Stimulated activated CD8-positive, alpha-beta memory T cell treated with anti-CD3 and anti-CD28 coated beads, Interleukin-2, amount 100 ng/mL, for 1 hour (primary cell): ENCODE measurements at places on chromosomes 12 and 14.

DNA sequence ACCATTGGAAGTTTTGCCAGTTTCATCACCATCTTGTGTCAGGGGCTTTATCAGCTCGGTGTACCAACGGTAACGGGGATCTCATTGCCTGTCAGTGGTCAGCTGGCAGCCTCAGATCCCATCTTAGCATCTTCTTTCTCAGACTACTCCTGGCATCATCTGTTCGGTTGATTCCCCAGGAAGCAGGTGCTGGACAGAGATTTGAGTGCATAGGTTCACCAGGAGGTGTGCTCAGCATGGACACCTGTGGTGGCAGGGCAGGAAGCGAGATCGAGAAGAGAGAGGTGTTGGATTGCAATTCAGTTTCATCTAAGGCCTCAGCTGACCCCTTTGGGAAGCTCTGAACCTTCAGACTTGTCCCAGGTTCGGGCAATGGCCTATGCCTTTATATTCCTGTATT is 76.0 kb downstream of the C12orf75 start:
- no peak for DNase-seq

DNA sequence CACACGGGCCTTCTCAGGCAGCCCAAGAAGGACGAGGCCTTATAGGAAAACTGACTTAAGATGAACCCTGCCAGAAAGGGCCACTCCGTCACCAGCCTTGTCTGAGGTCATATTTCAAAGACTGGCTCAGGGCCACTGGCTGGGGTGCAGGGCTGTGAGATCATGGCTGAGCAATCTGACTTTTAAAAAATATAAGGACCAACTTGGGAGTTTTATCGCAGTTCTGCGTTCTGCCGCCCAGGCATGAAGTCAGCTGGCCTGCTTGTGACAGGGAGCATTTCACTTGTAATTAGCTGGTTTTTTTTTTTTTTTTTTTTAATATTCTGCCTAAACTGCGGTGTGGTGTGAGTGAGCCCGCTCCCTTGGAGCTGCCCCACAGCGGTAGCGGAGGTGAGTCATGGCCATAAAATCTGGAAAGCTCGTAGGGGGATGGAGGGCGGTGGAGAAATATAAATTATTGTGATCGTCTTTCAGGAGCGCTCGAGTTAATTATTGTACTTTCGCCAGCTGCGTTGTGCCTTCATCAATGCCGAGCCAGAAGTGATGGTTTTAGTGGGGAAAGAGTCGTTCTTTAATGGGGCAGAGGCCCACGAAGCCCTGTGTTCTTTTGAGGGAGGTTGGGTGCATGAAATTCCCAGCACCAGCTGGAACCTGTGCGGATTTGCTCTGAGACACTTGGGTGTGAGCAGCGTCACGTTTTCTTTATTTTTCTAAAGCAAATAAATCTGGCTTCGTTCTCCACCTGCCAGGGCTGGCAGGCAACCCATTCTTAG is 231.9 kb downstream of the C12orf75 start:
- no peak for DNase-seq

DNA sequence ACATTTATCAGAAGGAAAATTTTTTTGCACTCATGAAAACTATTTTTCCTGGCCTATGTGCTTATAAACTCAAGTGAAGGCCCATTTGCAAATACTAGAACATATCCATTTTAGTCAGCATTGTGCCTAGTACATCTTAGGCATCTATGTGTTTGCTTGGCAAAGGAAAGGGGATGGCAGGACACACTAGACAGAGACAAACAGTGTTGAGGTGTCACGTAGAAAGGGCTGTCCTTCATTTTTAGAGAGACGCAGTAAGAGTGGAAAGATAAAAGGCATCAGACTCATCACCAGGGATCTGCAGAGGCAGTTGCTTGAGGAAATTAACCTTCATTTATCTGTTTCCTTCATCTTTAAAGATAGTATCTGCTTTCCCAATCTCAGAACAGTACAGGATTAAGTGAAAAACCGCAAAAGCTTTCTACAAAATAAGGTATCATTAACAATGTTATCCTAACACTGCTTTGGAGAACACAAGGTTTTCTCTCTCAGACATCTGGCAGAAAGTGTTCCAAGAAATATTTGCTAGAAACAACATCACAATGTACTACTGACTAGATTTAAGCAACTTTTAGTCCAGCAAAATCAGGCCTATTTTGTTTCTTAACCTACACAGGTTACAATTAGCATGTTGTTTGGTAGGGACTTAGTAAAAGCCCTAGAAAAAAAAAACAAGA is 2.0 kb downstream of the YBX3 start:
- no peak for DNase-seq

- no peak for DNase-seq
Observed at GRCh38 chr12:14058717-14059116, 77.3 kb upstream of the GRIN2B start.

DNA sequence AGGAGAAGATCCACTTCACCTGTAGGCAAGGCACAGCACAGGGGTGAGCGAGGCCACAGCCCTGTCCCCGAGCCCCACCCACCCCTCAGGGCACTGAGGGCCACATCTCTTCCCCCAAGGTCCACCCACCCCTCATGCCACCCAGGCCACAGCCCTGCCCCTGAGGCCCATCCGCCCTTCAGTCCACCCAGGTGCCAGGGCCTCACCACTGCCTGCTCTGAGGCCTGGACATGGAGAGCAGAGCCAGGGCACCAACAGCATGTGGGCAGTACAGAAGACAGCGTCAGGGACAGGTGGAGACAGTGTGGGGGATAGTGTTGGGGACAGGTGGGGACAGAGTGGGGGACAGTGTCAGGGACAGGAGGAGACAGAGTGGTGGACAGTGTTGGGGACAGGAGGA is 138.3 kb downstream of the TMEM121 start:
- DNase-seq = no peak

DNA sequence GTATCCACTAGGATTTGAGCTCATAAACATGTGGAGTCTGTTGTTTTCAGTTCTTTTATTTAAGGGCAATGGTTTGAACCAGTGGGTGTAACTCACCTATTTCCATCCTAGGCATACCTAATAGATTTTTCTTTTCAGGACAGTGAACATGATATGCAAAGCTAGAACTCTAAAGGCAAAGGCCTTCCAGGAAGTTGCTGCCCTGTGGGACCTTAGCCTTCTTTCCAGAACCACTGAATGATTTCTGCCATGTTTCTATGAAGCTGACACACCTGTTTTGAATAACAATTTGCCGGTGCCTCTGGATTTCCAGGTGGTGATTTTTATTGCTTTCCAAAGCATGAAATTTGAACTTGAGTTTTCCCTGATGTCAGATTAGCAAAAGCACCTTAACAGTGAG is 372.9 kb upstream of the FAR2 start:
- no peak for DNase-seq

- DNase-seq = no peak
Observed at GRCh38 chr14:82223276-82223675, 689.6 kb upstream of the SEL1L start.

DNA sequence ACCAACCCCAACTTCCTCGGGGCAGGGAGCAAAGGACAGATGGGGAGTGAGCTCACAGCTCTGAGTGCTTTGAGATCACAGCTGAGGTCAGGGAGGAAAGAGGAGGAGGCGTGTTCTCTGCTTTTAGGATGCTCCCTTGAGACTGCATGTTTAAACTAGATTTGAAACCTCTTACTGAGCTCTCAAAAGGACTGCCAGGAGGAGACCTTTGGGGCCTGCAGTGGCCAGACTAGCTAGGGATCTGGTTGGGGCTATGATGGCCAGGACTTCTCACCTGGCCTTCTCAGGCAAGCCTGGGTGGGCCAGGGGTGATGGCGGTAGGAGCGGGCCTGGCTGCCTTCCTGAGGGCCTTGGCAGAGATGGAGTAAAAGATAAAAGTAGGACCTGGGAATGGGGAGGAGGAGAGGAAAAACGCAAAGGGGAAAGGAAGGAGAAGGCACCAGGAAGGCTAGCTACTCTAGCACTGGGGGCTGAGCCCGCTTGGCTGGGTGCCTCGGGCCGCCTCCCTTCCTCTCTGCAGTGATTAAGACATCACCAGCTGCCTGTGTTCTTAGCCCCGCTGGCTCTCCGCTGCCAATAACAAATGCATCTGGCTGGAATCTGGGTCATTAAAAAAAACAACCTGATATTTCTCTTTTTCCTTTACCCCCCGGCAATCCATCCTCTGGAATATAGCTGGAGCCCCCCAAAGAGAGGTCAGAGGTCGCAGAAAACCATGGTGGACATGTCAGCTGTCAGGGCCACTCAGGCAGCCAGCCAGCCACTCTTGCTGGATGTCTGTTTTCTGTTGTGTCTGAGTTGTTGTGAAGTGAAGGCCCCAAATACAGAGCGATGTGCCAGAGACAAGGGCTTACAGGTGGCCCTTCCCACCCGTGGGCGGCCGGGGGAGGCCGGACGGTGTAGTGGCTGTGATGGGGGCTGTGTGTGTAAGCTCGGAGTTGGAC is 141.3 kb downstream of the TSPAN9 start:
- DNase-seq = no peak

GRCh38 chr14:24920265-24921075 is 129.5 kb downstream of the STXBP6 start:
- no peak for DNase-seq

DNA sequence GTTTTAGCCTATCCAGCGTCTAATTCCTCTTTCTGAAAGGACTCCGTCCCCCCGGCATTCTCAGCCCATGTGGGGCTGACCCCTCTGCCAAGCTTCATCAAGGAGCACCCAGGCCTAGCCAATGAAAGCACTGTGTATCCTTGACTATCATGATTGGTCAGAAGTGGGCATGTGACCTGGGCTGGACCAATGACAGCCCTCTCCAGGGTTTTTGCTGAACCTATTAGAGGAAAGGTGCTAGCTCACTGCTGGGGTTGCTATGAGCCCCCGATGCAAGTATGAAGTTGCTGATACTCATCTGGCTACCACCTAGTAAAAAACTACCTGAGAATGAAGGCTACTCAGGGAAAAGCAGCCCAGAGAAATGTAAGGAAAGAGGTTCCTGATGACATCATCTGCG is 68.1 kb downstream of the LRRC74A start:
- no peak for DNase-seq

DNA sequence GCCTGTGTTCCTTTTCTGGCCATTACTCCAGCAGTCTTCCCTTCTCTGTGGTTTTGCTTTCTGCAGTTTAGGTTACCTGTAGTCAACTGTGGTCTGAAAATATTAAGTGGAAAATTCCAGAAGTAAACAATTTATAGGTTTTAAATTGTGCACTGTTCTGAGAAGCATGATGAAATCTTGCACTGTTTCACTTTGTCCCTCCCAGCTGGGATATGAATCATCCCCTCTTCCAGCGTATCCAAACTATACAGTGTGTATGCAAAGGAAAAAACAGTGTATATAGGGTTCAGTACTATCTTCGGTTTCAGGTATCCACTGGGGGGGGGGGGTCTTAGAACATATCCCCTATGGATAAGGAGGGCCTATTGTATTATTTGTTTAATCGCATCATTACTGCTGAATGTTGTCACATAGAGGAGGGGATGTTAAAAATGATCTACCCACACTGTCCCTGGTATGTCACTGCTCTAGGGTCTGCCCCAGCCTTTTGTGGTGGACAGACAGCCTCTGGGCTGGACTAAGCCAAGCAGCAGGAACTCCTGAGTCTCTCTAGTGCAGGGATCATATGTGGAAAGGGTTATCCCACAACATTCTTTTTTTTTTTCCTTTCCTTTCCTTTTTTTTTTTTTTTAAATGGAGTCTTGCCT is 109.1 kb upstream of the MAX start:
- no peak for DNase-seq

DNA sequence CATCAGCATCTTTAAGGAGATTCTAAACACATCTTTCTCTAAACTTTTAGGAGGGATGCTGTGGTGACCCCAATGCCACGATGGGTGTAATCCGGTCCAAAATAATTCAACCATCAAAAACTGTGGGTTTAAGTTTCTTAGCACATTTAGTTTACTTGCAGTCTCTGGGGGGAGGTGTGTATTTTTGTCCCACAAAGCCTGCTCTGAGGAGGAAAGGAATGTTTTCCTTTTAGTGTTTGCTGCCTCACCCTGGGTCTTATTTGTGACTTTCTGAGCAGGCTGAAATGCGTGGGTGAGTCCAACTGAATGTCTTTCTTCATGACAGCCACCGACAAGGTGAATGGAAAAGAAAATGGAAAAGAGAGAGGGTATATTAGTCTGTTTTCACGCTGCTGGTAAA is 1324.7 kb downstream of the AACS start:
- DNase-seq = no peak

- DNase-seq = no peak
Observed at GRCh38 chr14:26856876-26857518, 259.2 kb upstream of the NOVA1 start.

DNA sequence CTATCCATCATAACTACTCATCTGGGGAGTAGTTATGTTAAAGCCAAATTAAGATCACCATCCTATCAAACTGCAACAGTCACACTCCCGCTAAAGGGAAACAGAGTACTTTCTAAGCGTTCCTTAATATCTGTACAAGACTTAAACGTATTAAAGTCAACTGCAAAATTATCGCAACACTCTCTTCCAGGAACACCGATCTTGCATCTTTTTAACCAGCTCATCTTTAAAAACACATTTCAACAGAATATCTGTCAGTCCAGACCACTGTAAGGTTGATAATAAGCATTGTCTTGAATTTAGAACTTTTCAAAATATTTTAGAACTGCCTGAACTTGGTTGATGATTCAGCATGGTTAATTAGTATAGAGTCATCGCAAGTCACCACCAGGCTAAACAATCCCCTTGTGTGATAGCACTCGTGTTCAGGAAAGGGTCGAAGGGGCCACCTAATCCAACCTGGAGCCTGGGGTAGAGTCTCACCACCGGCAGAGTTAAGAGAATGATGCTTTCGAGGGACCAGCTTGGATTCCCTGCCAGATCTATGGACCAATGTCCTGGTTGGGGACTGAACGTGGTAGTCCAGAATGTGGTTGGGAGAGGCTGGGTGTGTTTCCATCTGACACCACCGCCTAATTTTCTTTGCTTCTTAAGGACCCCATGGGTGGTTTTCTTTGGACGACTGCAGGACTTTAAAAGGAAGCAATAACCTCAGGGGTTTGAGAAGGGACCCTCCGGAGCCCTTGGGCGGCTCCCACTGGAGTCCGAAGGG is 890 bp downstream of the SPTLC2 start:
- no peak for DNase-seq

GRCh38 chr14:37172024-37172869 is at the start of gene SLC25A21:
Gene SLC25A21, minus strand, starts transcription at chr14:37172606.
- no peak for DNase-seq

DNA sequence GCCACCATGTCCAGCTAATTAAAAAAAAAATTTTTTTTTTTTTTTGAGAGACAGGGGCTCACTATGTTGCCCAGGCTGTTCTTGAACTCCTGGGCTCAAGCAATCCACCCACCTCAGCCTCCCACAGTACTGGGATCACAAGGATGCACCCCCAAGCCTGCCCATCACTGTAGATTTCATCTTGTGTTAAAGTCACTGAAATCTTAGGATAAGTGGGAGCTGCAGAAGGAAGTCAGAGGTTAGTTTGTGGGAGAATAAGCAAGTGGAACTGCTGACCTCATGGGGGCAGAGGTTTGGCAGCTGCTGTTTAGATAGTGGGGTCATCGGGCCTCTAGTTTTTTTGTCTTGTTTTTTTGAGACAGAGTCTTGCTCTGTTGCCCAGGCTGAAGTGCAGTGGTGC is 59.7 kb upstream of the MAX start:
- DNase-seq = no peak

DNA sequence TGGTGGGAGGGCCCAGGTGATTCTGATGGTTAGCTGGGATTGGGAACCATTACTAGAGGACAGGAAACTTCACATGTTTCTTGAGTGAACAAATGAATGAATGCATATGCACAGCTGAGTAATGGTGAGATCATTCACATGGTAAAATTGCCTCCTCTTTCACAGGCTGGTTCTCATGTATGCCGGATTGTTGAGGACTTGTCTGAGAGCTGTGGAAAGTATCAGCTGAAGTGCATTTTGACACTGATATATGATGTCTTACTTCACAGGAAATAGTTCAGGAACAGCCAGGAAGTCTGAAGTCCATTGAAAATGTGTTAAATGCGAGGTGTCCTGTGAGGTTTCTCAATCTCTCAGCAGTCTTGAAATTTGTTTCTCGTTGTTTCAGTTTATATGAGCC is 77.6 kb upstream of the DACT1 start:
- no peak for DNase-seq
